NCI-H1092 treated with DMSO at 0.1 percent for 48 hours (cell line): ENCODE measurements at places on chromosomes 2 and 18.

DNA sequence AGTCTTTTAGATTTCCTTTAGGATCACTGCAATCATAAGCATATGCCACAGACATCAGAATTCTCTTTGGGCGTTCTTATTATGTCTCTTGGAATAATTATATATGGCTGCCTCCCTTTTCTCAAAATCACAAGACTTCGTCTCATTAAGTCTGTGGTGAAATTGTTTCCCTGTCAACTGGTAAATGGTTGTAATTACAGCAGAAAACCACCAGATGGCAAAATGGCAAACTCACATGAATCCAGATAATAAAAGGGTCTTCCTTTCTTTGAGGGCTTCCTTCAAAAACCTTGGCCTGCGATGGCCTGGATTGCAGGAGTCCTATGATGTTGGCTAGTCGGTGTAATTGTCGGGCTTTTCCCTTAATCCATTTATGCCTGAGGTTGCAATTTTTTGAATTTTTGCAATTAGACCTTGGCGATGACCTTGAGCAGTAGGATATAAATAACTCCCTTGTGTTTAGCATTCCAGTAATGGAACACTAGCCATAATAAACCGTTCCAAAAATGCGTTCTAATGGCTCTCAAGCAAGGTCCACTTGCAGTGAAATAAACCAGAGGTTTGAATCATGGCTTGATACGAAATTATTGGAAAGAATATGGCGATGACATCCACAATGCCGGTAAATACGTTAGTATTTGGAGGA, 656.4 kb downstream of the MBD2 start:
- DNase-seq, result peak; percentile 57

DNA sequence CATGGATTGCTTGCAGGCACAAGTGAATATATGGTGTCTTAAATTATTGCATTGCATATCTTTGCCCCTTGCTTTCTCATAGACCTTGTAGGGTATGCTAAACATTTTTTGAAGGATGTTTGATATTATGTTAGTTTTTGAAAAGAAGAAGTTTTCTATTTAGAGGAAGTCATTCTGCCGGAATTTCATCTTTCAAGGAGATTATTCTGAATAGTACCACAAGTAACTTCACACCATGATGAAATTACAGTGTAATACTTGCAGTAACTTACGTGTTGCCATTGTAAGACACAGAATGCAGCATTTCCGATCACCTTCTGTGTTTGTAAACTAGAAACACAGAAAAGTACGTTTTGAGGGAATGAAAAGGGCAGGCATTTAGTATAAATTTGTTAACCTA, 71.9 kb downstream of the ACVR2A start:
- DNase-seq, result no peak

DNA sequence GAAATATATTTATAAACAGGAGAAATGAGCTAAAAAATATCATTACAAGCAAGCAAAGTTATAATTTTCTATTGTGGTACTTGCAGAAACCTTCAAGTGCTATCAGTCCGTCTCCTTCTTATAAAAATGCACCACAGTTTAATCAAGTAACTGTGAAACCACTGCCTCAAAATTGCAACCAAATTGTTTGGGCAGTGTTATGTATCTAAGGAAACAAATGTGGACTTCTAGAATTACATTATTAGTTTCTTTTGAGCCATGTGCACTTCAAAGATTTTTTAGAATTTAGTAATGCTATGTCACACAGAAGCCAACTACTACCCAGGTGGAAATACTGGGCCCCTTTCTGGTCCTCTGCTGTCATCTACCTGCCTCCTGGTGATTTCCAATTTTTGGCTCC, 495.6 kb downstream of the NYAP2 start:
- no peak for DNase-seq

DNA sequence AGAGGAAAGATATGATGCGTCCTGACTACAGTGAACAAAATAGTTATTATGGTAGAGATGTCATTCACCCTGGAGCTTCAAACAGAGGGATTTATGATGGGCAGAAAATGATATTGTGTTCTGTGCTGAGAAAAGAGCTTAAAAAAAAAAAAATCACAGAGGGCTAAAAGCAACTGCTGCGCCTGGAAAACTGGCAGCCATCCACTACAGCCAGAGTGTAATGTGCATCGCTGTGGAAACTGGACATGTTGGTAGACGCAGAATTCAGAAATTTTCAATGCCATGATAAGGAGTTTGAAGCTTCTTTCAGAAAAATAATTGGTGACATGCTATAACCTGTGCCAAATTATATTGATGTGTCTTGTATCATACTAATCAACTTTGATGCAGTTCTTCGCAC, 122.9 kb upstream of the SOX11 start:
- DNase-seq, result no peak

GRCh38 chr2:44211183-44211582, 42.5 kb downstream of the PPM1B start:
- no peak for DNase-seq

- no peak for DNase-seq
Observed at GRCh38 chr2:84494070-84494469, 22.2 kb upstream of the DNAH6 start.

DNA sequence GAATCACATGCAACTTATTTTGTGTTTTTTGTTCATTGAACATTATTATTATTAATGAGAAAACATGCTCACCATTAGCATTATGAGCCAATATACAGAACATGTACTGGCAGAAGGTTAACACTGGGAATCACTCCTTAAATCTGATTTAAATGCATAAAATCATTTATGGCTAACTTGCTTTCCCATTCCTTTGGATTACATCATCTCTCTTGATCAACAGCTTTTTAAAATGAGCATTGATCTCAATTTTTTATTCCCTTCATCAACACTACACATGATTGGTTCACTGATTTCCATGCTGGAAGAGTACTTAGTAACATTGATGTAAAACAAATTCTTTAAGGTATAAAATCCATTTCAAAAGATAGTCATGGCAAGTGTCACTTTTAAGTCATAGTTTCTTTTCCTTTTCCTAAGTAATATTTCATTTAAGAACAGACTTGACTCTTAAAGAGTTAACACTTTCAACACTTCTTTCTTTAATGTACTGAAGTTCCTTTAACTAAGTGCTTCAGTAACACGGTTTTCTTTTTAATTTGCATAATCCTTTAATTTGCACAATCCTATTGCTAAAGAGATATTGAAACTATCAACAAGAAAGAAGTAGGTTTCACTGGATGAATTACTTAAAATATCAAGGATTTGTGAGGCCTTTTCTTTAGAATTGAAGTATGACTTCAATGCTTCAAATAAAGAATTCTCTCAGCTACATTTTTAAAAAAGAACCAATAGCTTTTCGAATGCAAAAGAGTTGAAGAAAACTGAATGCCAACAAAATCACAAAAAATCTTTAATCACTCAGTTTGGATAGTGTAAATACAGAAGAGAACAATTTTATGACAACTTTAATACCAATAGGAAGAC, 24.9 kb upstream of the BUB1 start:
- DNase-seq, result no peak

DNA sequence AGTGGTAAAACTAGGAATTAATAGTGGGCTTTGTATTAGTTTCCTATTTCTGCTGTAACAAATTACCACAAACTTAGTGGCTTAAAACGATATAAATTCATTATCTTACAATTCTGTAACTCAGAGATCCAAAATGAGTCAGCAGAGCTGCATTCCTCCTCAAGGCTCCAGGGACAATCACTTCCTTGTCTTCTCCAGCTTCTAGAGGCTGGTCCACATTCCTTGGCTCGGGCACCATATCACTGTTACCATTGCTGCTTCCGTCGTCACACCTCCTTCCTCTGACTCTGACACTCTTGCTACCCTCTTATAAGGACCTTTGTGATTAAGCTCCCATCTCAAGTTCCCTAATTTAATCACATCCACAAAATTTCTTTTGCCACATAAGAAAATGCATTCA, 567.8 kb upstream of the KLHL29 start:
- no peak for DNase-seq

GRCh38 chr2:18423636-18424035, 136.8 kb downstream of the RDH14 start:
- no peak for DNase-seq

GRCh38 chr18:36188916-36189315, 1.6 kb downstream of the MOCOS start:
- no peak for DNase-seq

DNA sequence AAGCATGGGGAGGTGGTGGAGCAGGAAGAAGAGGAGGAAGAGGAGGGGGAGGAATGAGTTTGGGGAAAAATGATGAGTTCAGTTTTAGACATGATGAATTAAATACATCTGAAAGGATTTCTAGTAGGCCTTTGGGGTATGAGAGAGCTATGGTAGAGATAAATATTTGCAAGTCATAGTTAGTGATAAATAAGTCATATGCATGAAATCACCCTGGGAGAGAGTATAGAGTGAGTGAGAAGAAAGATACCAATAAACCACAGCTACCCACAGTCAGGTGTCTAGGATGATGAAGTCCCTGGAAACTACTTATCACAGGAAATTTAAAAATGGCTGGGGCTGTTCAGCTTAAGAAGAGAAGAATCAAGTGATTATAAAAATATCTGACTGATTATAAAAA, 240.5 kb downstream of the RDH14 start:
- no peak for DNase-seq

DNA sequence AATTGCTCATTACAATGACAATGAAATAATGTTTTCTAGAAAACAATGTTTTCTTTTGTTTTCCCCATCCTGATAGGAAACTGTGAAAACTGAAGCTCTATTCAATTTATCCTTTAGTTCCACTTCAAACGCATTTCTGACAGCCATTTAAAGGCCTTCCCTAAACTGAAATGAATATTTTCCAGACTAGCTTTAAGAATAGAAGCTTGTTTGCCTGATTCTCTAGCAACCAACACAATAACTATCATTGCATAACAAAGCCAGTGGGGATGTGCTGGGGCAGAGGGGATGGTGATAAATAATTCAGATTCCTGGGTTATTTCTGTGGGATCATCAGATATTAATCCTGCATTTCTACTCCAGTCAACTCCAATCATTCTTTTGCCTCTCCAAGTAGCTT, 427.1 kb downstream of the RND3 start:
- DNase-seq, result no peak

GRCh38 chr2:32715981-32716380, 88.1 kb downstream of the TTC27 start:
- no peak for DNase-seq

DNA sequence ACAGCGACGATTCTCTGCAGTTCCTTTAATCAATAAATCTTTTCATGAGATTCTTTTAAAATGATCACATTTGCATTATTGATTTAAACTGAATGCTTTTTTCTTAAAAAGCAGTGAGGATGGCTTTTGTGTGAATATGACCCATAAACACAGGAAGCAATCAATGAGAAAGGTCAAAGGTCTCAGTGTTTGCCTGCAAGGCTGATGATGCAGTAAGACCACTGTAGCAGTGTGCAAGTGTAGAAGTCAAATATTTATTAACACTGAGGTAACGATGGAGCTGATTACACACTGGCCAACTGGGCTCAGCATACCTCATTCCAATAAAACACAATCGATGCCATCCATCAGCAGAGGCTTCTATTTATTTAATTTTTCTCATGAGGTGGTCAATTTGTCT, 633.5 kb downstream of the DCDC2C start:
- no peak for DNase-seq

DNA sequence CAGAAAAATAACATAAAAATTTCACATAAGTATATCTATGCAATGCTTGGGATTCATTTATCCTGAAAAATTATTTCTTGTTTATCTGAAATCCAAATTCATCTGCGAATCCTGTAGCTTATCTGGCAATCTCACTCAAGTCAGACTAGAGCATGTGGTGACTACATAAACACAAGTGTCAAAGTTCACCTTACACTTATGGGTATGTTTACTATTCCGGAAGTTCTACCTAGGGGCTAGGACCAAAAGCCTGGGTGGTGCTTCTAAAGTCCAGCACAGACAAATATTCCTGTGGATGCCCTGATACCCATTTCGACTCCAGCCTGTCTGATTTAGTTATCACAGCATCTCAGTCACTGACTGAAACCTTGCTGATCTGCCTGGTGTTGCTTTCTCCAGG, 364.0 kb downstream of the METTL4 start:
- no peak for DNase-seq

- no peak for DNase-seq
Observed at GRCh38 chr2:99841749-99842148, 300.6 kb downstream of the AFF3 start.

DNA sequence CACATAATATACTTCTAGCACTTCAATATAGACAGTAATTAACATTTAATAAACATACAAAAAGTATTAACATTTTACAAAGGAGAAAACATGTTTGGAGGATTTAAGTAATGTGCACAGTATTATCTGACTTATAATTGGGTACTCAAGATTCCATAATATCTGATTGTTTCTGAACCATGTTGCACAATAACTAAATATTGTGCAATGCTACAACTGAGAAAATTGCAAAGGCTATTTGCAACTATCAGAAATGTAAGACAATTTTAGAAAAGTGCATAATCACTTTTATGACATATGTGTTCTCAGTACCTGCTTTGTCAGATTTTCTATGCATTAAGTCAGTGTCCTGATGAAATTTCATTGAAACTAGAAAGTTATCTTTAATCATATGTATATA, 934.6 kb downstream of the SOCS6 start:
- no peak for DNase-seq

GRCh38 chr2:219519526-219519916, 5.2 kb downstream of the ASIC4 start:
- no peak for DNase-seq

DNA sequence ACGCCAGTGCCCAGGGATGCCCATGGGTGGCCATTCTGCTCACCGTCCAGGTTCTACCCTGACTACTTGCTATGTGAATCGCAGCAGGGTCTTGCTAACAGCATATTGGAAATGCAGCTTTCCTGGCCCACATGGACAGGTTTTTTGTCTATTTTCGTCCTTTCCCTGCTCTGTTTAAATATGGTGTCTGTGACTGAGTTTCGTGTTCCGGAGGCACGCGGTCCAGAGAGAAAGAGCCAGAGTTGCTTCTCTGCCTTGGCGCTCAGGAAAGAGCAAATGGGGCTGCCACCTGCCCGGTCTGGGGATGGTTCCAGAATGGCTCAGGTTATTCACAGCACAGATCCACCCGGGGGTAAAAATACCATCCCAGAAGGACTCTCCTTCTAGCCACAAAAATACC, 456.2 kb downstream of the BCL11A start:
- DNase-seq, result no peak

DNA sequence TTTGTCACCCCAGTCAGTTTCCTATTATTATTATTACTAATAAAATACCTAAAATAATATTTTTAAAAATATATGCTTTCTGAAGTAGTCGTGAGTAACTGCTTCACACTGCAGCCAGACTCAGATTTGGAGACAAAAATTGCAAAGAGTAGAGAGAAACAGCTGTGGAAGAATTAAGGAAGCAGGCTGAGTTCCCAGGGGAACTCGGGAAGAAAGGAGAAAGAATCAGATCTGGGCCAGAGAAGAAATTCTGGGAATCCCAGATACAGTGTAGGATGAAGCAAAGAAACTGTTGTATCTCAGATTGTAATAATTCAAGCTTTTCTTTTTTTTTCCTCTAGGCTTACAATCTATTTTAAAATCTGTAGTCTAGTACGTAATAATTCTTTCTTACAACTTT, 182.3 kb downstream of the FTCDNL1 start:
- DNase-seq, result no peak

- no peak for DNase-seq
Observed at GRCh38 chr2:13034861-13035260, 318.1 kb downstream of the TRIB2 start.
